ENCODE measurements at places on chromosomes 4 and X.

DNA sequence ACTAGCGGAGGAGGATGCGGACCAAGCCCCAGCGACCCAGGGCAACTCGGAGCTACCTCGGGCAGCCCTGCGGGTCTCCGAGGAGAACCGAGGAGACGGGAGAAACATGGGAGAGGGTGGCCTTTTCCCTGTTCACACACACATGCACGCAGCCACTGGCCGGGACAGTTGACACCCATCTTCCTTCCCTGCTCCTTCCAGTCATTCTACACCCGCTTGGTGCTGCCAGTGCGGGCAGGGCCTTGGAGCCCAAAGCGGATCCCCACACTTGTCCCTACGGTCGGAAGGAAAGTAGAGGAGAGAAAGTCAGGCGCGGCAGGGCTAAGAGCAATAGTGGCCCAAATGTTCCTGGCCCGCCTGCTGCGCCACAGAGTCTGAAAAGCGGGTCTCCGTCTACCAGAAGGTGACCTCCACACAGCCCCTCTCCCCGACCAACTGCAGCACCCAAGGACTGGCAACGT, 1.1 kb upstream of the PPP3CA start:
- no peak for DNase-seq

DNA sequence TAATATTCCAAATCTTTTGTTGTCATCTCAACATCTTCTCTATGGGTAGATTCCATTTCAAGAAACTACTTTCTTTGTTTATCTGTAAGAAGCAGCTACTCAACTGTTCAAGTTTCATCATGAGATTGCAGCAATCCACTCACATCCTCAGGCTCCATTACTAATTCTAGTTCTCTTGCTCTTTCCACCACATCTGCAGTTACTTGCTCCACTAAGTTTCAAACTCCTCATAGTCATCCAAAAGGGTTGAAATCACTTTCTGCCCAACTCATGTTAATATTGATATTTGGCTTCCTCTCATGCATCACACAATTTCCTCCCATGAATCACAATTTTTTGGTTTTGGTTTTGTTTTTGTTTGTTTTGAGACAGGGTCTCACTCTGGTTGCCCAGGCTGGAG, 35.7 kb downstream of the ADH5 start:
- DNase-seq = no peak

DNA sequence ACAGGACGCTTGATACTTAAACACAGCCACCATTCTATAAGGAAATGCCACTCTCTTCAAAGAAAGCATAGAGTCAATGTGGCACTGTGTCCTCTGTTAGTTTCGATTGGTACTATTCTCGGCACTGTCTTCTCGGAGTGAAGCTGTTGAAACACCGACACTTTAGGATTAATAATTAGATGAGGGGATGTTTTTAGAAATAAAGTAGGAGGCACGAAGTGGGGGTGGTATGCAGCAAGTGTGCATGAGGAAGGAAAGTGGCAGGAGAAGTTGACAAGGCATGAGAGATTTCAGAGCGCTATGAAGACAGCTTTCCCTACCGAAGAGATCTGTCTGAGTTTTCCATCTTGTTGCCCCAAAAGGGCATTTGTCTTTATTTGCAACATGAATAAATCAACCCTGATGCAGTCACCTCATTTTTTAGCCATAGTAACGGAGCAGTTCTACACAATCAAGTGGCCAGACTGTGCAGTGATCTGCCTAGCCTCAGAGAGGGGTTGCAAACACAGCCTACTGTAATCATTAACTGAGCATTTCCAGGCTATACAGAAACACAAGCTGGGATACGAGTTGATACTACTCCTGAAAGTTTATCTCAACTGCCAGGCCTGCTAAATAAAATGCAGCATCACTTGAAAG, 8.3 kb downstream of the GPRIN3 start:
- DNase-seq = no peak

DNA sequence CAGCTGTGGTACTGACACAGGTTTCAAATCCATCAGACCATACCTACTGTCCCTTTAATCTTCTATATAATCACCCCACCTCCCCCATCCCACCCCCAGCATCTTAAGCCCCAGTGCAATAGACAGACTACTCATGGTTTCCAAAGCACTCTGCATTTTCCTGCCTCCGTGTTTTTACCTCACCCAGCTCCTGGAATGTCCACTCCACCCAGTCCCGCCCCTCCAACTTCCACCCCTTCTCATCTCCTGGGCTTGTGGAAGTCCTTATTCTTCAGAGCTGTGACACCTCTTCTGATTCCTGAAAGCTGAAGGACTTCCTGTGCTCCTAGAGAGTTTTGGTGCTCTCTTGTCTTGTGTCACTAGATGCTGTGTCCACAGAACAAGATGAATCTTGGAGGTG, 94.3 kb downstream of the EFNB1 start:
- no peak for DNase-seq

DNA sequence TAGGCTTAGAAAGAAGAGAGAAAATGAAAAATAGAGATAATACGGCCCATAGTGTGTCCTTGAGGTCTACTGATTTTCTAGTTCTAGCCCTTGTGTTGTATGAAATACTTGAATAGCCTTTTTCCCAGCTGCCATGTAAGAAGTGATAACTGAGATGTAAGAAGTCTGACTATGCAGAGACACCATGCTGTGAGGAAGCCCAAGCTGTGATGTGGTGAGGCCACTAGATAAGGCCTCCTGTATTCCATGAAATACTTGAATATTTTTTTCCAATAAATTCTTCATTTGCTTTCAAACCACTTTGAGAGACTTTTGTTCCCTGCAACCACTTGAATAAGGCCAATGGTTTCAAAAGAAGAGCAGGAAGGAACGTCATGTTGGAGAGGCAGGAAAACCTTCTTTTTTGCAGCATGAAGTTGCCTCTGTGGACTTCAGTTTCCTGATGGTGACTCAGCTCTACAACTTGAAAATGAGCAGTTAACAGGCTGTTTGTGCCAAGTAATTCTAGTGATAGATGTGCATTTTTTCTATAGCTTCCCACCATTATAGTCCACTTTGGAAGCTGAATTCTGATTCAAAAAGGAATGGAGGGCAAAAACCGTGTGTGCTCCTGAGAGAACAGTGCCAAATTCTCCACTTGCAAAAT, 25.5 kb upstream of the FAM9C start:
- no peak for DNase-seq

GRCh38 chr4:99815597-99816011, 1.0 kb upstream of the DAPP1 start:
- DNase-seq = no peak

- DNase-seq = no peak
These were observed 348.2 kb downstream of the FBXW7 start for GRCh38 chr4:152187693-152188092.

DNA sequence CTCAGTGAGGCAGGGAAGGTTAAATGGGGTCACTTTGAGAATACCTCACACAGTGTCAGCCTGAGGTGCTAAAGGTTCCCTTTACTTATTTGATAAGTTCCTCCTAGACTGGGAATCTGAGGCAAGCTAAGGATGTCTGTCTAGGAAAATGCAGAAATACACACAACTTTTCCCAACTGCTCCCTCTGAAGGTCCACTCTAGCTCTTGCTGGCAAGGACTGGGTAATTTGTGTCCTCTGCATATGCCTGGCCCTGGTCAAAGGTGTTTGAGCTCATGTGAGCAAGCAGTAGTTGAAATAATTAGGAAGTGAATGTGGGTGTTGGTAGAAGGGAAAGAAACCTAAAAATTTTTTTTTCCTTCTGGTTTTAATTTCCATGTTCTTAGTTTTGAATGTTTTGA, 21.3 kb downstream of the TXLNG start:
- no peak for DNase-seq

DNA sequence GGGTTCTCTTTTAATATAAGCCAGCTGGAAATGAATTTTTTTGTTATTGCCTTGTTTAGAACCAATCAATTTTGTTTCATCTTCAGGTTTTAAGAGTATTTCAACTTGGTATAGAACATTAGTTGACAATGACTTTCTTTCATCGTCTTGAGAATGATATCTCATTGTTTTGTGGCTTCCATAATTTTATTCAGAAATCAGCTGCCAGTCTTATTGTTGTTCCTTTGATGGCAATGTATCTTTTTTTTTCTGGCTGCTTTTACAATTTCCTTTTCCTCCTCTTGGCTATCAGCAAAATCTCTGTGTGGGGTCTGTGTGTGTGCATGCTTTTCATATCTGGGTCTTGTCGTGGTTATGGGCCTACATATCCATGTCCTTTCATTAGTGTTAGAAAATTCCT, 1536.4 kb upstream of the TENM3 start:
- DNase-seq = no peak

- no peak for DNase-seq
These were observed 19.3 kb downstream of the SLC25A53 start for GRCh38 chrX:104137496-104137895.

DNA sequence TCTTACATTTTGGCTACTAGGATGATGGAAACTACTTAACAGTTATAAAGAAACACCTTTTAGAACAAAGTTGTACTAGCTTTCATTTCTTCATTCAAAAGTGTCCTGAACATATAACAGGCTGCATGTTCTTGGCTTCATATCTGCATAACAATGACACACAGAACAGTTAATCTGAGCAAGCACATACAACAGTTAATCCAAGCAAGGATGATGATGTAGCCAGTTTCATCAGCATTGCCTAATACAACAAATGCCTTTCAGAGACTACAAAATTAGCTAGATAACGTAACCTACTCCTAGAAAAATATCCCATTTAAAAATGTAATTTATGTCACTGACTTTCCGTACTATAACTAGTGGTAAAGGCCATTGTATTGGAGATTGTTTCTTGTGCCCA, 182.1 kb downstream of the SCFD2 start:
- DNase-seq = no peak

DNA sequence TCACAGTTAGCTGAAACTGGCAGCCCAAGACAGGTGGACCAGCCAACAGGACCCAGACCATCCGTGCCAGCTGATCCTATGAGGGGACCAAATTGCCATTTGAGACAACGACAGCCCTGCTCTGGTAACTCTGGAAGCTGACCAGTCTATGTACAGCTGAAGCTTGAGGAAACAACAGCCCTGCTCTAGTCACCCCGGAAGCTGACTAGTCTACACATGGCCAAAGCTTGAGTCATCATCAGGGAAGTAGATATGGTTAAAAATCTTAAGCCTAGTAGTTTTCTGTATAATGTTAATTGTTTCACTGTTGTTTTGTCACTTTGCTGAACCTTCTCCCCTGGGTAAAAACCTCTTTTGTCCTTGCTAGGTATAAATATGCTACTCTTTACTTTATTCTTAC, 905.4 kb upstream of the NDST4 start:
- no peak for DNase-seq

DNA sequence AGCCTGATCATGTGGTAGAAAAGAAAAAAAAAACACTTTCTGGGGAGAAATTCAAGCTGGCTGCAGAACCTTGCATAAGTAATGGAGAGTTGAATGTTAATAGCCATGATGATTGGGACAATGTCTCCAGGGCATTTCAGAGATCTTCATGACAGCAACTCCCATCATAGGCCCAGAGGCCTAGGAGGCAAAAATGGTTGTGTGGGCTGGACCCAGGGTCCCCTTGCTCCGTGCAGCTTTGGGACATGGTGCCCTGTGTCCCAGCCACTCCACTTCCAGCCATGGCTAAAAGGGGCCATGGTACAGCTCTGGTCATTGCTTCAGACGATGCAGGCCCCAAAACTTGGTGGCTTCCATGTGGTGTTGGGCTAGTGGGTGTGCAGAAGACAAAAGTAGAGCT, 1170.9 kb downstream of the C4orf33 start:
- no peak for DNase-seq

GRCh38 chrX:19642241-19643109, 127.2 kb upstream of the MAP3K15 start:
- DNase-seq = no peak

- no peak for DNase-seq
These were observed 18.5 kb upstream of the AP1AR start for GRCh38 chr4:112213091-112213490.

DNA sequence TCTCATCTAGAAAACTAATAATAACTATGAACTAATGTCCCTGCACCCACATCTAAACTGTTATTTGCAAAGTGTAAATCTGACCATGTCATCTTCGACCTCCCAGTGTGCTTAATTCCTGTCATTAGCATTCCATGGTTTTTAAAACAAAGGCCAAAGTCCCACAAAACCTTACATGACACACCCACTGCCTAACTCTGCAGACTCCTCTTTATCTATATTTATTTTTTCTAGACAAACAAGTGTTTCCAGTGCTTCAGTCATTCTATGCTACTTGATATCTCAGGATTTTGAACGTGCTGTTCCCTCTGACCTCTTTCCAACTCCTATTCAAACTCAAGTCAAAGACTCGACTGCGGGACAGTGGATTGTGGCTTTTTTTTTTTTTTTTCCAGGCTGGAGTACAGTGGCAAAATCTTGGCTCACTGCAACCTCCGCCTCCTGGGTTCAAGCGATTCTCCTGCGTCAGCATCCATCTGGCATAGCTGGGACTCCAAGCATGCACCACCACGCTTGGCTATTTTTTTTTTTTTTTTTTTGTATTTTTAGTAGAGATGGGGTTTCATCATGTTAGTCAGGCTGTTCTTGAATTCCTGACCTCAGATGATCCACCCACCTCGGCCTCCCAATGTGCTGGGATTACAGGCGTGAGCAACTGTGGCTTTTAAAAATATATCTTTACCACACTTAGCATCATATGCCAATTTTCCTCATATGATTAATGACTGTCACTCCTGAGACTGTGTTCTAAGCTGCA, 1511.0 kb downstream of the ARAP2 start:
- DNase-seq = no peak

DNA sequence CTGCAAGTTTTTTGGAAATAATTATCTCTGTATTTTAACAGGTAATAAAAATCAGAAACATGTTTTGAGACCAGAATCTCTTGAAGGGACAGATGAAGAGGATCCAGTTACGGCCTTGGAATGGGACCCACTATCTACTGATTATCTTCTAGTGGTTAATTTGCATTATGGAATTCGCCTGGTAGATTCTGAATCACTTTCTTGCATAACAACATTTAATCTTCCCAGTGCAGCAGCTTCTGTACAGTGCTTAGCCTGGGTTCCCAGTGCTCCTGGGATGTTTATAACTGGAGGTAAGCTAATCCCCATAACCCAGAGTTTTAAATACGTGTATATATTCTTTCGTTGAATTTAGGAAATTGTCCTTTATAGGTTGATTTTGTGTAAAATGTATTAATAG, 59.4 kb downstream of the WDR17 start:
- no peak for DNase-seq

- no peak for DNase-seq
These were observed 38.7 kb downstream of the RTL9 start for GRCh38 chrX:110397339-110397738.

DNA sequence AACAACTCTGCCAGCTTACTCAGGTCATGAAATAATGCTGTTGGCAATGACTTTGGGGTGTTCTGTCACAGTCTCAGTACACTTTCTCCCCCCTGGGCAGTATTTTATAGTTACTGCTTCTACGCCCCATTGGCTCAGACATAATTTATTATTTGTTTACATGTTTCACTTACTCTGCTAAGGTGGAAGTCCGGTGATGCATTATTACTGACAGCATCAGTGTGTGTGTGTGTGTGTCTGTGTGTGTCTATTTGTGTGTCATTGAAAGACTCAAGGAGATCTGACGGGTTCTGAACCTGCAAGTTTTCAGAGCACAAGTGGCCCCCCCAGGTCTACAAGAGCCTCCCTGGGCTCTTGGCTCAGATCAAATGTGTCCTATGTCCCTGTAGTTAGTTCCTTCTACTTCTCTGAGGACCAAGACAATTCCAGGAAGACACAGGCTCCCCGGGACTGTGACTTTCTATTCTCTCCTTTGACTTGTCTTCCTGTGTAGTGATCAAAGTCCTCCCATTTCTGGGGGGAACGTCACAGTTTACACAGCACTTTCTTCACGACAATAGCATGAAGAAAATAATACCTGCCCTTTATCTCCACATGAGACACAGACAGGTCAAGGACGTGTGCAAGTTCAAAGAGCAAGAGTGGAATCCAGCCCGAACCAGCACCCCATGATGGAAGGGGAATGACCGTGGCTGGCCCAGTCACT, 283.7 kb upstream of the GATB start:
- no peak for DNase-seq

- DNase-seq = no peak
These were observed 15.3 kb upstream of the ZBTB33 start for GRCh38 chrX:120235284-120235683.

Data from activated CD4-positive, alpha-beta T cell treated with anti-CD3 and anti-CD28 coated beads, Interleukin-2, amount 50 U/mL, for 48 hours (primary cell).